Dermis blood vessel endothelial cell (primary cell): ENCODE measurements at places on chromosomes 11 and 22.

DNA sequence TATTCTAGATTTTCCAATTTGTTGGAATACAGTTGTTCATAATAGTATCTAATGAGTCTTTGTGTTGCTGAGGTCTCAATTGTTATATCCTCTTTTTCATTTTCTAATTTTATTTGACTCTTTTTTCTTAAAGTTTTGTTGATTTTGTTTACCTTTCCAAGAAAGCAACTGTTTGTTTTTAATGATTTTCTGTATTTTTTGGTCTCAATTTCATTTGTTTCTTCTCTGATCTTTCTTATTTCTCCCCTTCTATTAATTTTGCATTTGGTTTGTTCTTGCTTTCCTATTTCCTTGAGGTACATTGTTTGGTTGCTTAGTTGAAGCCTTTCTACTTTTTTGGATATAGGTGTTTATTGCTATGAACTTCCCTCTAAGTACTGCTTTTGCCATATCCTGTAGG lies 5.2 kb upstream of the OR52A1 start:
- DNase-seq = no peak

GRCh38 chr11:94028436-94028835 lies 7.3 kb downstream of the HEPHL1 start:
- no peak for DNase-seq

DNA sequence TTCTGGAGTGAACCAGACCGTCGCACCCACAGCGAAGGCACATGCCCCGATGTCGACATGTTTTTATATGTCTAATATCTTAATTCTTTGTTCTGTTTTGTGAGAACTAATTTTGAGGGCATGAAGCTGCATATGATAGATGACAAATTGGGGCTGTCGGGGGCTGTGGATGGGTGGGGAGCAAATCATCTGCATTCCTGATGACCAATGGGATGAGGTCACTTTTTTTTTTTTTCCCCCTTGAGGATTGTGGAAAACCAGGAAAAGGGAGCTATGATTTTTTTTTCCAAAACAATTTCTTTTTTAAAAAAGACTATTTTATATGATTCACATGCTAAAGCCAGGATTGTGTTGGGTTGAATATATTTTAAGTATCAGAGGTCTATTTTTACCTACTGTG lies 49.2 kb upstream of the OR4B1 start:
- DNase-seq = no peak

- DNase-seq = no peak
These were observed 284.4 kb downstream of the LUZP2 start for GRCh38 chr11:24781288-24781687.

- DNase-seq = no peak
These were observed 31.7 kb downstream of the FLRT1 start for GRCh38 chr11:64067230-64067993.

DNA sequence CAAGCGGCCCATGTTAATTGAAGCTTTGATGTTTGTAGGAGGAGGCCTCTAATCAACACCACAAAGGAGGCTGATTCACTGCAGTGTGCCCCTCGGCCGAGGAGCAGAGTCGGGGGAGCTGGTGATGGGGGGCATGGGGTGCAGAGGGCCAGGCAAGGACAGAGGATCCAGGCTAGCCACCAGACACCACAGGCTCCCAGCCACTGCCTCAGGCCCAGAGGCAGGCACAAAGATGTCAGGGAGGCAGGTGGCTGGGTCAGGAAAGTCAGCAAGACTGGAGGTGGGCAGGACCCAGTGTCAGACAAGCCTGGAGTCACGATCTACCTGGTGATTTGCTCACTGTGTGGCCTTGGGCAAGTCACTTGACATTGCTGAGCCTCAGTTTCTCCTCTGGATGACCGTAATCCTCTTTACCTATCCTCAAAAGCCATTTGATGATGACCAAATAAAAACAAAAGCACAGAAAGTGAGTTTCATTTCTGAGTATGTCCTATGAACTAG lies 121.0 kb downstream of the BUD13 start:
- DNase-seq = no peak

DNA sequence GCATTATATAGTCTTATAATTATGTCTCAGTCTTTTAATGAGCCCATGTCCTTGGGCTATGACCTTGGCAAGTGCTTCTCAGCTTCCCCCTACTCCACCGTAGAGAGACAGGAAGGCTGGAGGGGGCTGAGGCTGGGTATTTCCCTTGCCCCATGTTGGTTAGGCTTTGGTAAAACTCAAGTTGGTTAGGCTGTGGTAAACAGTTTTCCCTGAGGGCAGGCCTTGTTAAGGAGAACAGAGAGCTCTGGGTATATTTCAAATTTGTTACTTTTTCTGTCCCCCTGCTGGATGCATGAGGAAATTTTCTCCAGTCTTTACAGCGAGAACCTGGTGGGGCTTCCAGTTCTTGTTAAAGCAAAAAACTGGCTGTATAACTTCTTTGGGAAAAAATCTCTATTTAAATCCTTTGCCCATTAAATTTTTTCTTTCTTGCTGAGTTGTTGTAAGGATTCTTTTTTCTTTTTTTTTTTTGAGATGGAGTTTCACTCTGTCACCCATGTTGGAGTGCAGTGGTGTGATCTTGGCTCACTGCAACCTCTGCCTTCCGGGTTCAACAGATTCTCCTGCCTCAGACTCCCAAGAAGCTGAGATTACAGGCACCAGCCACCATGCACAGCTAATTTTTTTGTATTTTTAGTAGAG lies 12.2 kb upstream of the DCHS1 start:
- DNase-seq = peak; percentile 54

- DNase-seq = no peak
These were observed 23.0 kb downstream of the RNF121 start for GRCh38 chr11:71951741-71952310.

- no peak for DNase-seq
These were observed 13.9 kb downstream of the APOBEC3H start for GRCh38 chr22:39110631-39111561.
